ENCODE measurements at places on chromosomes 2 and 18.

GRCh38 chr2:75190271-75190990, 8.9 kb downstream of the TACR1 start:
- DNase-seq, result no peak

- no peak for DNase-seq
These were observed 39.7 kb downstream of the THUMPD2 start for GRCh38 chr2:39739386-39739785.

GRCh38 chr2:238202326-238203093, 985 bp downstream of the ILKAP start:
- DNase-seq, result no peak

- no peak for DNase-seq
These were observed 5.3 kb upstream of the ABCB6 start for GRCh38 chr2:219223831-219224610.

GRCh38 chr2:54946220-54946805, 103.9 kb downstream of the RTN4 start:
- DNase-seq, result no peak

- DNase-seq, result no peak
These were observed 353.1 kb upstream of the FANCL start for GRCh38 chr2:58594175-58594574.

DNA sequence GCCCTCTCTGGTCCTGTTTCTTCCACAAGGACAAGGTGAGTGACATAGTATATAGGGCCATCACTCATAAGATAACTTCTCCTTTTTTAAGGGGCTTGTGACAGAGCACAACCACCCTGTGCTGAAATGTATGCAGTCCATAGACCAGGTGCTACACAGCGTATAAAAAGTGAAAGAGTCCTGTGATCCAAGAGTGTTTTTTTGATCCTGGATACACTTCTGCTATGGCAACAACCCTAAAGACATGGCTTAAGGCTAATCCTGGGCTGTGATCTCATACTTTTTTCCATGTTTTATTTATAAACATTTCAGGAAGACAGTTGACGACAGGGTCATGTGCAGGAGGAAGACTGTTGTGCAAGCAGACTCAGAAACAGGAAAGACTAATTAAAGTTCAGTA, 400.5 kb upstream of the TCF4 start:
- no peak for DNase-seq

- no peak for DNase-seq
These were observed 17.8 kb upstream of the KLHL30 start for GRCh38 chr2:238120463-238121298.

DNA sequence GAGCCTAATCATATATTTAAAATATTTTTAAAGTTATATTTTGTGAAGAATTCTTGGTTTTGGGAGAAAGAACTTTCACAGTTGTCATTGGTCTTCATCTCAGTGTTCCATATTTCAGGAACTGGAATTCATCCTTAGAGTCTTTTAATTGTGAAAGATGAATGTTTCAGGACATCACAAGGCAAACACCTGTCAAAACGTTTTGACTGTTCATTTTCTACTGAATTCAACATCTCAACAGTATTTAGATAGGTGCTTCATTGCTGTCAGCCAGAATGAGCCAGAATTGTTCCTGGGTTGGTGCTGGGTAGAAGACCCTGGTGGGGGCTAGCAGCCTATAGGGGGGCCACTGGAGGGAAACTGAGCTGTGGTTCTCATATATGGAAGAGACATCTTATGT, 255.1 kb upstream of the CXCR4 start:
- no peak for DNase-seq

- no peak for DNase-seq
These were observed 333.1 kb upstream of the VWC2L start for GRCh38 chr2:214077727-214078126.

DNA sequence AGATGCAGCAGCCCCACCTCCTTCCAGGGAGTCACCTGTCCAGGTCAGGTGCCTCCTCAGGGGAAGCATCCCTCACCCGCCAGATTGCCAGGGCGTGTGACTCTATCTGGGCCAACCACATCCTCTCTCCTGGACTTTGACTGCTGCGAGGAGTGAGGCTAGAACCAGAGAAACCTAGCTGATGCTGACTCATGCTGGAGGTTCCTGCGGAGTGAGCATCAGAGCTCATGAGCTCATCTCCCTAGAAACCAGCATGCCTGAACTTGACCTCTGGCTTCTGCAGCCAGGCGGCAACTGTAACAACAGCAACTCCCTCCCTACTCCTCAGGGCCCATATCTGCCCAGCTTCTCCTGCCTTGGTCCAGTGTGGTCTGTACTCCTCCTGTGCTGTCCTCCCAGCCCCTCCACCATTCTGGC, 28.3 kb upstream of the NT5DC4 start:
- peak; percentile 6 for DNase-seq

- DNase-seq, result no peak
These were observed 133.2 kb downstream of the ACKR3 start for GRCh38 chr2:236702657-236703372.

- no peak for DNase-seq
These were observed 53.6 kb downstream of the TSHZ1 start for GRCh38 chr18:75264195-75264594.

GRCh38 chr2:220302756-220303155, 675.3 kb downstream of the SLC4A3 start:
- no peak for DNase-seq

DNA sequence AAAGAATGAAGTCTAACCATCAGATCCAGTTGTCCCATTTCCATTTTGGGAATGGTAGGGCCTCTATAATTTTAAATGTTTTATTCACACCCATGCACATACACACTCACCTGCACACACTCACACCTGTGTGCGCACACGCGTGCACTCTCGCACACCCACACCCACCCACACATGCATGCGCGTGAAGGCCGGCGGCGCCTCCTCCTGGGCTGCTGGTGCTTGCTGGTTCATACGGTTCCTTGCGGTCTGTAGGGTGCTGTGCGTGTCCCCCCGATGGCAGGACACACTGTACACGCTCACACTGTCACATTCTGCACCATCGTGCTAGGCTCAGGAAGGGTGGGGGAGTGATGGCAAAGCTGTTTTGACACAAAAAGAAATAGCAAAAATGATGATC, 63.2 kb downstream of the TSHZ1 start:
- DNase-seq, result no peak

DNA sequence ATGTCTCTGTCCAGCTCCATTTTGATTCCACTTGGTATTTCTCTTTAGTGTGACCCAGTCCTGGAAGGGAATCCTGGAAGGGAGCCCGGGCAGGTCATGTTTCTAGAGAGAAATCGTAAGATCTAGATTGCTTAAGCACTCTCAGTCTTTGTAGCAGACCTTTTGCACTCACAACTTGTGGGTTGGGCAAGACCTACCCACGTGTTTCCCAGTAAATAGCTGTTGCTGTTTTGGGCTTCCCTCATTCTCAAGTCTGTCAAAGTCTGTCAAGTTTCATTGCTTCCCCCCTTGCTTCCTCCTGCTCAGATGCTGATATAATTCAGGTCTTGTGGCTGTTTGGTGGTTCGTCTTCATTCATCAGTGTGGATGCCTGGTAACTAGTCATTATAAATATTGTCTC, 17.4 kb upstream of the NEMP2 start:
- DNase-seq, result no peak

DNA sequence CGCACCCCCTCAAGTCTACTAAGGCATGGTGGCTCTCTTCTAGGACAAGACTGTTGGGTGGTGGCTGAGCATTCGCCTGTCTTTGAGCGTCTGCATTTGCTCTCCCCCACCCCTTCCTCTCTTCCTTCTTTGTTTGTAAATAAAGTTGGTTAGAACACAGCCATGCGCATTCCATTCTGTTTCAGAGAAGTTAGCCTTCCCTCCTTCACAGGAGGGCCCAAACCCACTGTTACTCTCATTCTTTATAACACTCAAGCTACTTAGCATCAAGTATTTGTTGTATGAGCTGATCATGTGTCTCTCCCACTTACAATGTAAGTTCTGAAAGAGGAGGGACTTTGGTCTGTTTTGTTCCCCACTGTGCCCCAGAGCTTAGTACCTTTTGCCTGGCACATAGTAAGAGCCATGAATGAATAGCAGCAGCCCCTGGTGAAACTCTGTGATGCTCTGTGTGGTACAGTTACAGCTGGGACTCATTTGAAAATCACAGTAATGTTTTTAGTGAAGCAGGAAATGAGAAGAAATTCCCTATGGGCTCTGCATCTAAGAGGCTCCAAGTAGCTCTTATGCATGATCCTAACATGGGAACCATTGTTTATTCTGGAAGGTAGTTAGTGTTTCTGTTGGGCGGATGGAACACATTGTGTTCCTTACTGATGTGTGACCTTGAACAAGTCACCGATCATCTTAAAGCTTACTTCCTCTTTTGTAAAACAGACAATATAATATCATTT, 7.7 kb downstream of the MGAT5 start:
- no peak for DNase-seq

GRCh38 chr18:39057423-39058064, 1491.9 kb upstream of the CELF4 start:
- DNase-seq, result no peak

DNA sequence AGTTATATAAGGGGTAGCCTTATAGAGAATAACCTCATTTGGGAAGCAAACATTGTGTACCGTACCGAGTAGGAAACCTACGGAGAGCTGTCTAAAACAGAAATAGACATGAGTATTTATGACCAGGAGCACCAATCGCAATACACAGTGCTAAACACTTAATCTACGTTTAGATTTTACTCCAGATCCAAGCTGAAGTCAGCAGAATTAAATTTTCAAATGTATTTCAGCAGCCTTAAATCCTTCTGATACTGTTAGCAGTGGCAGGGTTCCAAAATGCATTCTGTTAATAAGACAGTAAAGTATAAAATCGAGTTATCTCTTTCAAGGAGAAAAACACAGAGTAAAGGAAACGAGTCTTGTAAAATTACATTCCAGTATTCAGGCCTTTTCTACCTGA, 118.1 kb upstream of the ZNF521 start:
- no peak for DNase-seq

DNA sequence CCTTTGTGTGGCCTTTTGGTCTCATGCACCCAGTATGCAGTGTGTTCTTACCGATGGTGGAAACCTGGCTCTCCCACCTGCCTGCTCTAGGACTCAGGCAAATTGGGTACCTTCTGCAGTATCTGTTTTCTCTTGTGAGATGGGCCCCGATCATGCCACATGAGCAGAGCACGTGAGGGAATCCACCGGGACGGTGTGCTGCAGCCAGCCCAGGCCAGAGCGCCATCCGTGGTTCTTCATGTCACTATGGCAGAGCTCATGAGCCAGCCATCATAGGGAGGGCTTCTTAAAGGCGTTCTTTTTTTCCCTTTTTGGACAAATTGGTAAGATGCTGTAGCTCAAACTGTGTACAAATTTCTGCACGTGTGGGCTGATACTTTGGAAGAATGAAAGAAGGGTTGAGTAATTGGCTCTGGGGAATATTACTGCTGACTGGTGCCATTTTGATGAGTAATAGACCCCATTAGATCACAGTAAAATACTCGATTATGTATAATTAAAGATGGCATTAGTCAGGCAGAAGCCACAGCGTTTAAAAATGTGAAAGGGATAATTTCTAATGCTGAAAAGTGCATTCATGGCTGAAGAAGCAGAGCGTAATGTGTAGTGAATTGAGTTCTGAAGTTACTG, 19.2 kb downstream of the SH3RF3 start:
- no peak for DNase-seq

- DNase-seq, result no peak
These were observed 35.3 kb upstream of the OTOF start for GRCh38 chr2:26513261-26513660.

- DNase-seq, result no peak
These were observed 19.8 kb downstream of the TSHZ1 start for GRCh38 chr18:75230163-75231052.

- no peak for DNase-seq
These were observed 130.1 kb downstream of the OLA1 start for GRCh38 chr2:174117951-174118930.

DNA sequence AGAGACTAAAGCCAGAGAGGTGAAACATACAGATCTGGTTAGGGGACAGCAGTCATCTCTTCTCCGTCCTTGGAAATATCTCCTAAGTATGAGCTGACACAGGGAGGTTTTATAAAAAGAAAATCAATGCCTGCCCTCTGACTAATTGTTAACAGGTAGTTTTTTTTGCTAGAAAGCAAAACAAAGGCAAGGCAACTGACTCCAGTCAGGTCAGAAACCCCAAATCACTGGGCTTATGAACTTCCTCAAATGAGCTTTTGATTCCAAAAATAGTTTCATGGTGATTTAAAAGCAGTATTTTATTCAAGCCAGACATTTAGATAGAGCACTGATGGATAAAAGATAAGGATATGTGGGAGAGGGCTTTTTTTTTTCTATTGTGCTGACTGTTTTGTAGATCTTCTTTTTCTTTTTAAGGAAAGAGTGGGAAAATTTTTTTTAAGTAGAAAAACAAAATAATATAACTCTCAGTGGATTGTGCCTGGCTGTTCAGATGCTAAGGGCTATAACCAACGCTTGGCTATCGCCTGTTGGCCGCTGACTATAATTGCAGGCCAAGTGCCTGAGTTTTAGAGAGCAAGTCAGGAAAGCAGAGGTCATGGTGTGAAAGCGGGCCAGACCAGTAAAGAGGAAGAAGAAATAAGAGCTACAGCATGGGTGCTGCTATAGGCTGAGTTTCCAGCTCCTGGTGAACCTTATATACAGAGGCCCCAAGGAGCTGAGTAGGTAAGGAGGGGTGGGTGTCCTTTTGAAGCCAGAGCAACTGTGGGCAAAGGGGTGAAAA, 44.9 kb downstream of the MRPL35 start:
- DNase-seq, result no peak

- no peak for DNase-seq
These were observed 287.2 kb upstream of the GYPC start for GRCh38 chr2:126368758-126369157.

DNA sequence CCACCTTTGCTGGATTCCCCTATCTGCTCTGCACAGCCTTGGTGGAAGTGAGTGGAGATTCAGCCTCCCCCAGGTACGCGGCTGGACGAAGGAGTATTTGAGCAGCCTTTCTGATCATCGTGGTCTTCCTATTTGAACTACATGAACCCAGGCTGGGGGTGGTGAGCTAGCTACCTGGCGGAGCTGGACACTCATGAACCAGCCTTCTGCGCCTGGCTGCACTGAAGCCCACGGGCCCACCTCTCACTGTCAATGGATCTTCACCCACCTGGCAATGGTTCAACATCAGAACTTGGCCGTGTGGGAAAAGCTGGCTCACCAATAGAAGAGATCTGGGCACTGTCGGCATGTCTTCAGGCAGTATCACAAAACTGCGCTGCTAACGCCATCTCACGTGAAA, 35.4 kb downstream of the ANKMY1 start:
- DNase-seq, result no peak

DNA sequence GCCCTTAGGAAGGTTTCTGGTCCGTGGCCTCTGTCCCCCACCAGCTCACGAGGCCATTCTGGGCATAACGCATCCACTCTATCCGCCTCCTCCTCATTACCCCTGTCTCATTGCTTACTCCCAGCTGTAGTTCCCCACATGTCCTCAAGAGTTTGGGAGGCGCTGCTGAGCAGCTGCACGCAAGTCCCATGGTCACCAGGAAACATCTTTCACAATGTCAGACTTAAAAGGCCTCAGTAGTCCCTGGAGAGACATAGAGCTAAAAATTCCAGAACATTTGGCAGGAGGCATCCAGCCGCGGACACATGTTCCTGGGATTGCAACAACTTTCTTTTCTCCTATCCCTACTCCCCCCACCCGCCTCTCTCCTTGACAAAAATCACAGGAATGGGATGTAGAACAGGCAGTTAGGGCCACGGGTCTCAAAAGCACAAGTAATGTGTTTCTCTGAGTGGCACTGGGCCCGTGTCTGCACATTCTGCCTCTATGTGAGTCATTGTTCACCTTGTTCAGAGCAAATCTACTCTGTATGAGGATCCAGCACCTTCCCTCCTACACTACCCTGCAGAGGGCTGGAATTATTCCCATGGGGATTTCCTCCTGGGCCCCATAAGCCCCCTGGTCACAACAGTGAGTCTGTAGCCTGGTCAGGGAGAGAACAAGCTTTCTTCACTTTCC, 8.1 kb downstream of the LBH start:
- no peak for DNase-seq

- no peak for DNase-seq
These were observed 407.7 kb upstream of the SALL3 start for GRCh38 chr18:78571831-78572347.

All from stimulated activated CD8-positive, alpha-beta memory T cell treated with anti-CD3 and anti-CD28 coated beads, Interleukin-4, amount 100 ng/mL, for 1 hour (primary cell).